PC-9 (cell line): ENCODE measurements at places on chromosomes 3 and 15.

- no peak for DNase-seq
These were observed 21.7 kb downstream of the CSNK1G1 start for GRCh38 chr15:64333986-64334929.

- no peak for DNase-seq
These were observed 21.9 kb downstream of the RIOX2 start for GRCh38 chr3:97950360-97950759.

- DNase-seq = no peak
These were observed 104.0 kb upstream of the MYRIP start for GRCh38 chr3:39705351-39705900.

DNA sequence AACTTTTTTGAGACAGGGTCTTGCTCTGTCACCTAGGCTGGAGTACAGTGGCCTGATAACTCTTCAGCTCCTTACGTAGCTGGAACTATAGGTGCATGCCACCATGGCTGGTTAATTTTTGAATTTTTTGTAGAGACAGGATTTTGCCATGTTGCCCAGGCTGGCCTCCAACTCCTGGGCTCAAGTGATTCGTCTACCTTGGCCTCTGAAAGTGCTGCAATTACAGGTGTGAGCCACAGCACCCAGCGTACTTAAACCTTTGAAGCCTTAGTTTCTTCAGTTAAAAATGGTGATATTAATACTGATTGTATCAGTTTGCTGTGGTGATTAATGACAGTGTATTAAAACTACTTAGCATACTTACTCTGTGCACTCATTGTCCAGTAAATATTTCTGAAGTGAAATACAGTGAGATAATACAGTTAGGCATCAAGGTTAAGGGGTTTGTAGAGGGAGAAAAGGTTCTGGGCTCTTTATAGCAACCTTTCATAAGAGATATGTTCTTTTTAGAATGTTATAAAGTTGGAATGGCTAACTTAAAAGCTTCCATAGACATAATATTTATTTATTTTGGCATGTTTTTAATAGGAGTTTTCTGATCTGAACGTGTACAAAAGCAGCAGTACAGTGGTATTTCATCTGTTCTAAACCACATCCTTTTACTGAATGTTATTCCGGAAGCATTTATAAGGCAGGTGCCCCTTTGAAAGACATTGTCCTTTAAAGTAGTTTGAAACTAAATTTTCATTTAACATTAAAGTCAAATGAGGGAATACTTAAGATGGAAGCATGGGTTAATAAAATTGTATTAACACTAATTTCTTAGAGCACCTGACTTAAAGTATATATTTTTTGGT, 23.6 kb downstream of the NCK1 start:
- no peak for DNase-seq

DNA sequence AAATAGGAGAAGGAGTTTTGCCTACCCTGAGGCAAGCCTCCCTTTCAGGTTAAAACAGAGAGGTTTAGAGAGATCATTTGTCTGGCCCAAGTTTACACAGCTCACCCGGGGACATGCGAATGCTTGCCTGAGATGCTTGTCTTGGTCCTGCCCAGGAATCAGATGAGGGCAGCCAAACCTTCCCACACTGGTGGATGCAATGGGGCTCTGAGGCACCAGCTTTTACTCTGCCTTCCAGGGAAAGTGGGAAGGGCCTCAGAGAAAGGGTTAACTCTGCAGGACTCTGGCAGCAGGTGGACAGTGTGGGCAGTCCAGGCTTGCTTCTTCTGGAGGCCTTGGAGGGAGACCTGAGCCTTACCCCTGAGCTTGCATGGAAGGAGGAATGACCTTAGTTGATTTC, 90.0 kb downstream of the LRRK1 start:
- no peak for DNase-seq

DNA sequence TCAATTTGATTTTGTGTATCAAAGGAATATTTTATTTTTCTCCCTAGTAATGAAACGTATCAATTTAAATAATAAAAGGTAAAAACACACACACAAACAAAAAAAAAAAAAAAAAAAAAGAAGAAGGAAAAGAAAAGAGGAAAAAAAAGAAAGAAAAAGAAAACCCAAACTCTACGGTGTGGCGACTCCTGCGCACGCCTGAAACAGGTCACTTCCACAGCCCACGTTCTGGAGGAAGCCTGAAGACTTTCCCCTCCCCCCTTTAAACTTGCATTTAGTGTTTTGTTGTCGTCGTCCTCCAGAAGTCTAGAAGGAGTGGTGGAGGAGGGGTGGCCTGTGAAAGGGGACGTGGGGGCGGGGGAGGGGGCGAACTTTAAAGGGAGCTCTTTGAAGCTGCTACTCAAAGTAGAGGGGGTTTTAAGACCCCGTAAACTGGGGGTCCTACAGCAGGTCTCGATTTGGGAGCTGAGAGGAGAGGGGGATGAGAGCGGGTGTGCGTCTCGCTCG, 2.3 kb upstream of the TLE3 start:
- no peak for DNase-seq

DNA sequence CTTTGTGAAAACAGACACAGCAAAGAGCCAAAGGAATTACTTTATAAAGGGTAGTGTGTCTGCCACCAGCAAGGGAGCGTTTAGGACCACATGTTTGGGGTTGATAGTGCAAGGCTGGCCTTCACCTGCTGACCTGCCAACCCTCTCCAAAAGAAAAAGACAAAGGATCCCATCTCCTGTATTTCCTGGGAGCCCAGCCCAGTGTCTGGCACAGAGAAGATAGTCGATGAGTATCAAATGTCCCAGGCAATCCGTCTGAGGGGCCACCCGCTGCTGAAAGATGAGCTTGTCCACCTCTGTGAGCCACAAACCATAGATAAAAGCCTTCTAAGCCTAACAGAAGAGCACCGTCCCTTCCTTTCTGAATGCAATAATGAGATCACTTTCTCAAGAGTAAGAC, 154.8 kb upstream of the CTNNB1 start:
- no peak for DNase-seq

DNA sequence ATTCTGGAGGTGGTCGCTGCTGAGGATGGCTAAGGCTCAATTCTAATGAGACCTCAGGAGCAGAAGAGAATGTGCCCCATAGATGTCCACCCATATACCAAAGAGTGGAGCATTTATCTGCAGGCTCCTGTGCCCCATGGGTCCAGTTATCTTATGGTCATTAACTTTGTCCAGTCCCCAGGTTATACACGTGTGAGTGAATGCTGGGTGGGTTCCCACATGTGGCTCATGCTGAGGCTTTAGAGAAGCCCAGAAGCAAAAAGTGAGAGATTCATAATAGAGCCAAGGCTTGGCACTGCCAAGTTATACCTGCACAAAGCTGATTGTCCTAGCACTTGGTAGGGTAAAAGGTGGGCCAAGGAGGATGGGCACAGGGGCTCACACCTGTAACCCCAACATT, 30.0 kb upstream of the MINAR1 start:
- DNase-seq = no peak

GRCh38 chr3:194025119-194025518, 110.8 kb upstream of the HES1 start:
- no peak for DNase-seq

DNA sequence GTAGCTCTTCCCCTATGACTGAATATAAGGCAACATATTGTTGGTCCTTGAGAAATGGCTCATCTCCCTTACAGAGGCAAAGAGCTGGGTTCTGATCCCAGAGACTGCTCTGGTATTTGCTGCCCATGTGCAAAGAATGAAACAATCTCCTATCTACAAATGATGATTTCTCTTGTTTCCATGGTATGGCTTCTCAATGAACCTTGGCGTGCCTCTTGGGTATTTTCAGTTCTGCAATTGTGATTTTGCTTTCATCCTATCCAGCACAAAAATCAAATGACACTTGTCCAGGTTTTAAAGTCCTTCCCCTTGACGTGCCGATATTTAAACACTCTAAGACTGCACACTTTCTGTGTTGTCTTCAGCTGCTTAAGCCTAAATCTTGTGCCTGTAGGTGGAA, 109.8 kb upstream of the NR2F2 start:
- DNase-seq = no peak

- no peak for DNase-seq
These were observed 337.5 kb upstream of the LMCD1 start for GRCh38 chr3:8164145-8164544.

DNA sequence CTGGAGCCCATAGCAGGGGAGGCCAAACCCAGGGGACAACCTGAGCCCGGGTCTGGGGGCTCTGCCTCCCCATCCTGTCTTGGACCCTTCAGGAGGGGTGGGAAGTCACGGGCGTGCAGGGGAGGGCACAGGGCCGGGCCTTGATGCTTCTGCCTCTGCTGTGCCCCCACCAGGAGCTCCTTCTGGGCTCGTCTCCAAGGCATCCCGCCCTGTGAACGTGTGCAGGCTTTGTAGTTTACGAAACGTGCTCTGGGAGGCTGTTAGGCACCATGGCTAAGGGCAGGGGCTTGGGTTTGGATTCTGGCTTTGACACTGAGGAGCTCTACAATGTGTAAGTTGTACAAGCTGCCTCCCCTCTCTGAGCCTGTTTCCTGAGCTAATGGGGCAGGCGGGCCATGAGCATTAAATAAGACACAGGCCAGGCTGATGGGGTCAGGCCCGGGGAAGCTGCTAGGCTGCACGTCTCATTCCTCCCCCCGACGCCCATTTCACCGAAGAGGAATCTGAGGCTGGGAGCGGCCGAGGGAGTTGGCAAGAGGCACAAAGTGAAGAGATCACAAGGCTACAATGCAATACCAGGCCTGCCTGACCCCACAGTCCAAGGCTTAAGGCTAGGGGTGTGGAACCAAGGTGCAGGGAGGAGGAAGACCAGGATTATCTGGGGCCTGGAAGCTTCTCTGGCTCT, 19.6 kb downstream of the PLXND1 start:
- no peak for DNase-seq

DNA sequence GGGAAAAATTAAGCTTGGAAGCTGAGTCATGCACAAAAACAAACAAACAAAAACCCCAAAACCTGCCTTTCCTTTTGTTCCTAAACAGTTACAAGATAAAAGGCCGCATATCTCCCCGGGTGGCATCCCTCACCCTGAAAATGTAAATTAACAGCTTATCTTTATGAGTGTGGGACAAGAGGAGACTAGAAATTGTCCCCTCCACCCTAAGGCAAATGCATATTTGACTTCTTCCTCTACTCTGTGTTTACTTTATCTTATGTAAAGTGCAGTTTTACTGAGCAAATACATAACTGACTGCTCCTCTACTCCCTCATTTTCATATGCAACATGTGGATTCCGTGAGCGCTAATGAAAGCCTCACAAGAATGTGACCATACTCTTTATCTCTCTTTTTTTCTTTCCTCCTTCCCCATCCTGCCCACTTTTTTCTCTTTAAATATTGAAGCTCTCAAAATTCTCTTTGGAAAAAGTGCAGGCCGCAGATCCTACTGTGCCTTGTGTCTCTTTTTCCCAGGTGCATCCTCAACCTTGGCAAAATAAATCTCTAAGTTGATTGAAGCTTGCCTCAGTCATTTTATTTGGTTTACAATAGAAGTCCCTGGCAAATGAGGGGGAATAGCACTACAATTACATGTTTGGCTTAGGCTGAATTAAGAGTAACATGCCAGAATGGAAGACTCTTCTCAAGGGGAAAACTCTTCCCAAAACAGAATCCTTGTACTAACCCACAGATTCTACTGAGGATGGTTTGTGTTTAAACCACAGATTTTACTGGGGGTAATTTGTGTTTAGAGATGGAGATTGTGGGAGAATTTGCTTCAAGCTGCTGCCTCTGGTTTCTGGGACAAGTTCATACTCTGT, 72.7 kb upstream of the WDR72 start:
- no peak for DNase-seq

- DNase-seq = no peak
These were observed 145.0 kb upstream of the ZBTB20 start for GRCh38 chr3:115292131-115292530.

DNA sequence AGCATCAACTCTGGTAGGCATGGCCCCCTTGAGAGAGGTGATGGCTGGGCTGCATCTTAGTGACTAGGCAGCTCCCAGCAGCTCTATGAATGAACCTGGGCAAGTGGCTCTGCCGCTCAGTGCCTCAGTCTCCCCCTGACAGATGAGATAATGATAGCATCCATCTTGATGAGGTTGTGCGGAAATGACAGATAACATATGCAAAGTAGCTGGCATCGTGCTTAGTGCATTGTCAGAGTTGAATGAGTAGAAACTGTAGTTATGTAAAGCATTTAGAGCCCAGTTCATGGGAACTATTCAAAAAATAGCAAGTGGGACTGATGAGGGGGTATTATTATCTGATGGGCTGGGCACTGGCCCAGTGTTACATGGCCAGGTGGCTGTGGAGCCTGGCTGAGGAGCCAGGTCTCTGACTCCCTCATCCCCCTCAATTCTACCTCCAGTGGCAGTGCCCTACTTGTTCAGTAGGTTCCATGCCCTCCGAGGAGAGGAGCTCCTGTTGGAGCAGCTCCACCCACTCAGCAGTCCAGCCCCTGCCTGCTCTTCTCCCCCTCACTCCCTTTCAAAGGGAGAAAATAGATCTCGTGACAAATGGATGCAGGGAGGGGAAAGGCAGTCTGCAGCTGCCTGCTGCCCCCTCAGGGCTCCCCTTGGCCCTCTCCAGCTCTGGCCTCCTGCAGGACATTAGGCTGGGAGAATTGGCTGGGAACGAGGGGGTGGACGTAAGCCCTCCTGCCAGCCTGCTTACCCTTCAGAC, 6.6 kb downstream of the PRKCD start:
- no peak for DNase-seq

DNA sequence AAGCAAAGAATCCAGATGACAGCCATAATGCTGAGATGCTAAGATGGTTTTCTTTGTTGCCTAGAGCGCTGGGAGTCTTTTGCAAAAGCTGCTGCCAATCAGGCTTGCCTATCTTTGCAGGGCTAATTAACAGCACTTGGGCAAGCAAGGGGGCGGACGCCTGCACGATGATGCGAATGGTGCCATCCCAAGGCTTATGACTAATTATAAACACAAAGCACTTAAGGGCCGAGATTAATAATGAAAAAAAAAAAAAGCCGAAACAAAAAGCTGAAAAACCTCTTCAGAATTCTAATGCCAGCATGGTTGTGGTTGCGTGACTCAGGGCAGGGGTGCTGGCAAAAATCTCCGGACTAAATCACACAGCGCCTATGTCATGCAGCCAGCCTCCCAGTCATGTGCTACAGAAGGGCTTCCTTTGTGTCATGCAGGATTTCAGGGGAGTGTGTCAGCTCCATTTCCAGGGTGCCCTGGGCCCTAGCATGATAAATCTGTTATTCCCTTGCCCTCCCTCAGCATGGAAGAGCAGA, 185.0 kb upstream of the ANKRD28 start:
- peak; percentile 88 for DNase-seq

- peak; percentile 49 for DNase-seq
These were observed 105.0 kb upstream of the GAP43 start for GRCh38 chr3:115518100-115518852.

GRCh38 chr15:52439470-52439869, 89.2 kb downstream of the MYO5A start:
- DNase-seq = no peak

- DNase-seq = no peak
These were observed 7.3 kb downstream of the PRR23E start for GRCh38 chr3:127200086-127200691.

DNA sequence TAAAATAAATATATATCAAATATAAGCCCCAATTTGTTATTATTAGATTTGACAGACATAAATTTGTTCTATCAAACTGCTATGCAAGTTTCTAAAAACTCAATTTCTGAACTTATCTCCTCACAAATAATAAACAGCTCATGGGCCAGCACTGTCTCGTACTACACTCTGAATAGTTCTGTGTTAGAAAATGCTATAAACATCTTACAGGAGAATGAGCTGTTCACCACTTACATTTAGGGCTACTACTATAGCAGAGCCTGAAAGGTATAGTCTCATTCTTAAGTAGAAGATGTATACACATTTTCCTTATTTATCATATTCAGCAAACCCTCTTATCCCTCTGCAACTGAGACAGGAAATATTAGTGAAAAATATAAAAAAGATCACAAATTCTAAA, 12.6 kb downstream of the SLC12A6 start:
- DNase-seq = no peak

GRCh38 chr15:88909956-88910831, 3.0 kb downstream of the MFGE8 start:
- DNase-seq = no peak

- no peak for DNase-seq
These were observed 134.6 kb downstream of the SLCO3A1 start for GRCh38 chr15:91988071-91988470.
